ENCODE measurements at places on chromosomes 5 and 9.

DNA sequence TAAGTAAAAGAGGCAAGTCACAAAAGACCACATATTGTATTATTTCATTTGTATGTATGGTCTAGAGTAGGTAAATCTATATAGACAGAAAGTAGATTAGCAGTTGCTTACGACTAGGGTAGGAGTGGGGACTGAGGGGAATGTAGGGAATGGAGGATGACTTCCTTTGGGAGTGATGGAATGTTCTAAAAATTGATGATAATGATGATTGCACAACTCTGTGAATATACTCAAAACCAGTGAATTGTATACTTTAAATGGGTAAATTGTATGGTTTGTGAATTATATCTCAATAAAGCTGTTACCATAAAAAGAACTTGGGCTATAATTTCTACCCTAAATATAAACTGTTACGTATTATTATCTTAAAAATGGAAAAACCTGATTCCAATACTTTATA, 35.0 kb downstream of the ADAMTS6 start:
- DNase-seq: no peak

DNA sequence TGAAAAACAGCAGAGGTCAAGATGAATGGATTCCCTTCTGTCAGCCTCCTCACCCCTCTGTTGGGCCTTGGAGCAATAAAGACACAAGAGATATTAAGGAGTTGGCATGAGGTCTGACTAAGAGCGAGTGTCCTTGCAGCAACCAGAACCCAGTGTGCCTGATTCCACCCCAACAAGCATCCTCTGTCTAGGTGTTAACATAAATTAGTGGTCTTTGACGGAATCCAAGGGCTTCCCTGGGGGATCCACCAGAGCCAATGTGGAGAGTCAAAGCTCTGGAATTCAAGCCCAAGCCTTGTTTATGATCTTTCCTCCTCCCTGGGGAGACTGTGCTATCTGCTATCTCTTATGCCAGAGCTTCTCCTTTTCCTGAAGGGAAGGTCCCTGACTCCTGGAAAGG, 128.1 kb upstream of the SMIM23 start:
- no peak for DNase-seq

- peak; percentile 24 for DNase-seq
Measured at GRCh38 chr9:114606597-114607207, 4.4 kb upstream of the TMEM268 start.

- DNase-seq: peak; percentile 90
Measured at GRCh38 chr9:111969061-111969460, 72.4 kb downstream of the UGCG start.

DNA sequence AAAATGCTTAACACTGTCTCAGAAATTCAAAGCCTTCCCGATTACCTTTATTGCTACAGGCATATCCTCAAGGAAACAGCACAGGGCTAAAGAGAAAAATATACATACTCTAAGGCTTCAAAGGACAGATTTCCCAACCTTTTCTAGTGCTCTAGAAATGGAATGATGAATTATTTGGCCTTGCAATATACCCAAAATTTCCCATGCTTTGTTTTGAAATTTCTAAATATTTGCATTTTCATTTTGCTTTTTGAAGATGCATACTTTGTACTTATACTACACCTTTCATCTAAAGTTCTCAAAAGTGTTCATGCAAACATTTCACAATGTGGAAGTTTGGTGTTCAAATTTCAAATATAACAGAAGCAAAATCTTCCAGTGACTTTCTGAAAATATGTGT, 312.7 kb upstream of the PDE4D start:
- DNase-seq: peak; percentile 9

- no peak for DNase-seq
Measured at GRCh38 chr9:69583645-69584234, 88.4 kb downstream of the APBA1 start.

DNA sequence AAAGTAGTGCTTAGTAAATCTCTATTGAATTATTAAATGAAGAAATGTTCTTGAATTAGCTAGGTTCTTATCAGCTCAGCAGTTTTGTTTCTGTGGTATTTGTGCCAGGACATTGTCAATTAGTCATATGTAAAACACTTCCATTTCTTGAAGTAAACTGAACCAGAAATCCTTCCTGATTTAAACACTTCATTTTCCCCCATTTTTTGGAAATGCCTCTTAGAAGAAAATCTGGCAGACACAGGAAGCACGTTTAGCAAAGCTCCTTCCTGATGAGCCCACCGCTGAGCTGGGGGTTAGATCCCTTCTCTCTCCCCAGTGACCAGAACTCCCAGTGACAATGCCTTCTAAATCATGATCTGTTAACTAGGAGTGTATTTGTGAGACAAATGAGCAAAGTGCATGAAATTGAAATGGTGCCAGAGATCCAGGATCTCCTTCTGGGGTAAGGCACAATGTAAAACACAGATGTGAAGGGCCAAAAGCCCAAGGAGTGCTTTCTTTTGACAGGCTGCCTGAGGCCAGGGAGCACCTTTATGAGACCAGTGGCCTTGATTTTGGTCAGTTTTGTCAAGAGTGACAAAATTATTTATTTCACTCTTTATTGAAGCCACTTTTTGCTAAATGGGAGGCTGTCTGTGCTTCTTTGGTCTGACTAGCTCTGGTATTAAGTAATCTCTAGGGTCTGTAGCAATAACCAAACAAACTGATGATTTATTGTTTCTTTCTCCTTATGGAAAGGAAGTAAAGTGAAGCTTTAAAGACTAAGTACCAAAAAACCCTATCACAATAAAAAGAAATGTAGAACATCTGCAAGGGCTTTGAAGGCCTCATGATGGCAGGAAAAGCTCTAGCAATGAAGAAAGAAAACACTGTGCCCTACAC, 25.5 kb upstream of the RUSC2 start:
- DNase-seq: peak; percentile 57

GRCh38 chr5:90446961-90447360, 27.6 kb downstream of the MBLAC2 start:
- no peak for DNase-seq

GRCh38 chr9:114914139-114914538, 16.3 kb downstream of the TNFSF8 start:
- no peak for DNase-seq

- DNase-seq: no peak
Measured at GRCh38 chr9:23658376-23659258, 167.4 kb downstream of the ELAVL2 start.

DNA sequence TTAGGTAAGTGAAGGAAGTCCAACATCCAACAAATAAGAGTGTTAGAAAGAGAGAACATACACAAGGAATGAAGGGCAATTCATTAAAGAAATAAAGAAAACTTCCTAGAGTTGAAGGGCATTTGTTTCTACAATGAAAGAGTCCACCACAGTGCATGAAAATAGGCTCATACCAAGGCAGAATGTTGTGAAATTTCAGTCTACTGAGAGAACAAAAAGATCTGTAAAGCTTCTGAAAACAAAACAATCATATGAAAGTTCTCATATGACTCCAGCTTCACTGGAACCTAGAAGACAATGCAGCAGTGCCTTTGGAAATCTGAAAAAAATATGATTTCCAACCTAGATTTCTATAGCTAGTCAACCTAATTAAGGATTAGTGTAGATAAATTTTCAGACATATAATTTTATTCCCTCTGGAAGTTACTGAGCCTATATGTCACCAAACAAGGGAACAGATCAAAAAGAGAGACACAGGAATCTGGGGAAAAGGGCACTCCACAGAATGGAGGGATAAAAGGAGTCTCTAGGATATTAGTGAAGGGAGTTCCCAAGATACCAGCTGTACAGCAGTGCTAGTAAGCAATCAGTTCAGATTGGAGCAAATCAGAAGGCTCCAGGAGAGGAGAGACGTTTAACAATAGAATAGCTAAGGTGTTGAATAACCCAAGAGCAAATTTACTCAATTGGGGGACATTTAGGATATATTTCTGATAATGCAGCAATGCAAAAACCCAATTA, 5.8 kb downstream of the C5orf58 start:
- DNase-seq: no peak

GRCh38 chr9:72473474-72474261, 47.7 kb upstream of the TMC1 start:
- DNase-seq: peak; percentile 92

- DNase-seq: no peak
Measured at GRCh38 chr5:33400675-33401074, 40.1 kb upstream of the TARS1 start.

DNA sequence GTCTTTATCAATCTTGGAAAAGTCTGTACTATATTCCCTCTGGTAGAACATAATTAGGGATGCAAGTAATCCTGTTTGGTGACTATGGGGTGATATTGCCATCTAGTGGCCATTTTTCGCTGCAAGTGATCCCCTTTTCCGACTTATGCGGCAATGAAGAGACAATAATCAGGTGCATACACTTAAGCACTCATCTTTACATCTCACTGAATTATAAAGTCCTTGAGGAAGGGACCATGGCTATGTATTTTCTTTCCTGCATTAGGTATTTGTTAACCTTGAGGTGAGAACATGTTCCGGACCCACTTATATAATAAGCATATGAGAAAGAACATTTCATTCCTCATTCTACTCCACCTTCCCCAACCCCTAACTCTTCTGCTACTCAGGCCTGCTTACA, 19.6 kb upstream of the LIX1 start:
- peak; percentile 59 for DNase-seq

DNA sequence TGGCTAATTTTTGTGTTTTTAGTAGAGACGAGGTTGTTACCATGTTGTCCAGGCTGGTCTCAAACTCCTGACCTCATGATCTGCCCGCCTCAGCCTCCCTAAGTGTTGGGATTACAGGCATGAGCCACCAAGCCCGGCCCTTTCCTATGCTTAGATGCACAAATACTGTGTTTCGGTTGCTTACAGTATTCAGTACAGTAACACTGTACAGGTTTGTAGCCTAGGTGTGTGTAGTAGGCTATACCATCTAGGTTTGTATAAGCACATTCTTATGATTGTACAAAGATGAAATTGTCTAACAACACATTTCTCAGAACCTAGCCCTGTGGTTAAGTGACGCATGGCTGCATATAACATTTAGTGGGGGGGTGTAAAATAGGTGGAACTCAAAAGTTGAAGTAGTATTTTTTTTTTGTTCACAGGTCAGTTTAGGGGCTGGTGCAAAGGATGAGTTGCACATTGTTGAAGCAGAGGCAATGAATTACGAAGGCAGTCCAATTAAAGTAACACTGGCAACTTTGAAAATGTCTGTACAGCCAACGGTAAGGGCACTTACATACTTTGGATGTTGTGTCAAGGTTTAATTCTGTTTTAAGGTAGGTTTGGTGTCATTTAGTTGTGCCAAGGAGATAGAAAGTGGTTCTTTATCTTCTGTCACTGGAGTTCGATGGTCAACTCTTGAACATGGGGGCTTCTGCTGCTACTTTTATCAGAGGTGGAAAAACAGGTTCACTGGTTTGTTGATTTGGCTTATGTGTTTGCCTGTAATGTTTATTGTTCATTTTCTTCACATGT, 3.4 kb downstream of the NPM1 start:
- no peak for DNase-seq

DNA sequence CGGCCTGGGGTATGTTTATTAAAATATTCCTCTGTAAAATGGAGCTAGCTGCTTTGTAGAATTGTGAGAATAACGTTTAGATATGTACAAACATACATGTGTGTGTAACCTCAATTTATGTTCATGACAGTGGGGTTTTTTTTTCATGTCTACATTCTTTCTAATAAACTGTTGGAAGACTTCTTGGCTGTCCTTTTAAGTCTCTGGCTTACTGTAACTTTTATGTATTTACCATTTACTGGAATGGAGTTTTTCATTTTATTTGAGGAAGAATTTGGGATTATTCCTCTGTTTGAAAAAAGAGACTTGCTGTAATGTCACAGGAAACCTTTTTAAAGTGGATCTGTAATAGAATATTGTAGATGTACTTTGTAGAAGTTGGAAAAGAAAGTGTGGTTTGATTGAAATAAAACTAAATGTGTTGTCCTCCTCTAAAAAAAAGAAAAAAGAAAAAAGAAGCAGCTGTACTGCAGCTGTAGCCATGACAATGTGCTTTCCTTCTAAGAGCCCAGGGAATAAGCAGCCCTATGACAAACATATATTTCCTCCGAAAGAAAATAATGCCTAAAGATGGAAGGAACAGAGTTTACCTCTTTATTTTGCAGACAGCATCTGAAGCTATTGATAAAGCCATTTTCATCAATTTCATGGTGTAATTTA, 71.2 kb upstream of the FREM1 start:
- no peak for DNase-seq

DNA sequence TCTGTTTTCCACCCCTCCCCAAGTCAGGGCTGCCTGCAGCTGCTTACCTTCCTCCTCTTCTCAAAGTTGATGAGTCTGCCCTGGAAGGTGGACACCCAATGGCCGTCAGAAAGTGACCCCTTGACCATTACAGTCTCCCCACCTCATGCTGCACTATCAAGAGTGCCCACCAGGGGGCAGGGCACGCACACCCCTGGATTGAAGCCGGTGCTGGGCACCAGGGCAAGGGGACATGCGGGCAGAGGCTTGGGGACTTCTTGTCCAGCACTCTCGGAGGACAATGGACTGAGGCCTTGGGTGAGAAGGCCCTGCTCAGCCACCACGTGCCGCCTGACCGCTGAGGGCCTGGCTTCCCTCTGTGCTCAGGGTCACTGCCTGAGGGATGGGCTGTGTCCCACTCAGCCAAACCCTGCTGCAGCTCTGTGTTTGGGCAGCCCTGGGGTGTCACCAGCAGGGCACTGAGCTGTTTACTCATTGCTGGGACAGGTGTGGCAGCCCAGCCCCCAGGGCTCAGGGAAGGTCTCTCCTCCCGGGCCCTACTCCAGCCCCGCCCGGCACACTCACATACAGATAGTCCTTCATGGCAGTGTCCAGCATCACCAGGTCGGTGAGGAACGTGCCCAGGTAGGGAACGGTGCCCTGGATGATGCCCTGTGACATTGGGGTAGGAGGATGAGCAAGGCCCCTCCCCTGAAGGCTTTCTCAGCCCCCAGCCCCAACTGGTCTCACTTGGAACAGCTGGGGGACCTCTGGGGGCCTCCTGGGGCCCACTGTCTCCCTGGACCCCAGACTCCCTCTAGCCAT, 17.7 kb downstream of the RALGDS start:
- peak; percentile 46 for DNase-seq

GRCh38 chr5:56480078-56480704, 247.1 kb upstream of the ANKRD55 start:
- DNase-seq: no peak

DNA sequence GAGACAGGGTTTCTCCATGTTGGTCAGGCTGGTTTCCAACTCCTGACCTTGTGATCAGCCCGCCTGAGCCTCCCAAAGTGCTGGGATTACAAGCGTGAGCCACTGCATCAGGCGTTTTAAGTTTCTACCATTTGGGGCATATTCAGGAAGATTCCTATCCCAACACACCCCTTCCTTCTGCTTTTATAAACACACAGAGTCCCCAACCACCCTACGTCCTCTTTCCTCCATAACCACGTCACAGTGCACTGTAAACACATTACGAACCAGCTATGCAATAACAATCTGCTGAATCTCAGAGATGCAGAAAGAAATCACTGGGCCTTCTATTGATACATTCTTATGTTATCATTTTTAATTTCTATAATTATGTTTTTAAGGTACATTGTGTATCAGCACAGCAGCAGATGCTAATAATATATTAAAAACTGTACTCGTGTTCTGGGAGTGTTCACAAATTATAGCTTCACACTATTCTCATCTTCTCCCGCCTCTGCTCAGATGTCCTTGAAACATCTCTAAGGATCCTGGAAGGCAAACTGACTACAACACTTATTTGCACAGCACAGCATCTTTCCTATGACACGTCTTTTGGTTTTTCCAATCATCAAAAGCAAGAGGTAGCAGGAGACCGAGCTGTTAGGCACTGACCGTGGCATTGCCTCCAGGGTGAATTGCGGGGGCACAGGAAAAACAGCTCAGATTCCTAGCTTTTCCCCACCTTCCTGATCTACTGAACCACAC, 60.2 kb downstream of the KCNIP1 start:
- peak; percentile 42 for DNase-seq
